A549 treated with ZK216348 at 1 μM for 4 hours (cell line): ENCODE measurements at places on chromosomes 11 and 22. TPM values are rescaled to one million over a fixed set of nuclear protein-coding genes. Genes with fewer than 3 reads are reported as not detected.

ZBTB16 gene
- 0.15 to 0.56 TPM (median 0.32 TPM) in 4 of 5 replicates, not detected in the other for total RNA-seq

DBX1 gene
- not detected in 5 replicates for total RNA-seq

DEPDC7 gene
- total RNA-seq = 4.6 to 9.1 TPM (median 7.3 TPM) in 5 replicates

SLC43A1 gene
- 2.1 to 3.7 TPM (median 2.9 TPM) in 5 replicates for total RNA-seq

C11orf52 gene
- not detected in 5 replicates for total RNA-seq

TRPM5 gene
- not detected in 5 replicates for total RNA-seq
